ENCODE measurements at places on chromosomes 5 and 9.

DNA sequence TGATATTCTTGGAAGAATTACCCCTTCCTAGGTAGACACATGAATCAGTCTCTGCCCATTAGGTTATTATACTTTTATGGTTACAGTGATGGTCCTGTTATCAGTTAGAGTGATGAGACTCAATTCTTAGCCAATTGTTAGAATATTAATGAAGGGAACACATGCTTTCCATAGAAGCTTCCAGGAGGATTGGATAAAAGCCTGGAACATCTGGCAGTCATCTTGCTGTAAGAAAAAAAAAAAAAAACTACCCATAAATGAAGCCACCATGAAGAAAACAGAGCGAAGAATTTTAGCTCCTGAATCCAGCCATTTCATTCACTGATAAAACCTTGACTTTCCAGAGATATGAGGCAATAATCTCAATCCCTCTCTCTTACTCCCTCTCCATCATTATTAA, 262.5 kb upstream of the GRIN3A start:
- DNase-seq, result no peak

DNA sequence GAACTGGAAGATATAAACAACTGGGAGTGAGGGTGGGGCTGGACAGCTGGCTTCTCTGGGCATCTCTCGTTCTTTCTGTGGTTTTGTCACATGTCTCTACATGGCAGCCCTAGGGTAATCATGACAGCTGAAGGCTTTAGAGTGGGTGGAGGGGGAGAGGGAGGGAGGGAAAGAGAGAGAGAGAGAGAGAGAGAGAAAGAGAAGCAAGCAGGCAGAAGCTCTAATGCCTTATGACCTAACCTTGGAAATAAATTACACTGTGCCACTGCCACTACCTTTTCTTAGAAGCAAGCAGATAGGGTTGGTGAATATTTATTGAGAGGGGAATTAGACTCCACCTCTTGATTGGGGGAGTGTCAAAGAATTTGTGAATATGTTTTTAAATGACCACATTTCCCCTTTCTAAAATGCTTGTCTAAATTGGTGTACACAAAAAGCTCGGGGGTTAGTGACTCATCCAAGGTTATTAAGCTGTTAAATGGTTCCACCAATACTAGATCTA, 2.6 kb upstream of the DAPK1 start:
- no peak for DNase-seq

- no peak for DNase-seq
Observed at GRCh38 chr5:8870349-8870958, 675.4 kb downstream of the SEMA5A start.

DNA sequence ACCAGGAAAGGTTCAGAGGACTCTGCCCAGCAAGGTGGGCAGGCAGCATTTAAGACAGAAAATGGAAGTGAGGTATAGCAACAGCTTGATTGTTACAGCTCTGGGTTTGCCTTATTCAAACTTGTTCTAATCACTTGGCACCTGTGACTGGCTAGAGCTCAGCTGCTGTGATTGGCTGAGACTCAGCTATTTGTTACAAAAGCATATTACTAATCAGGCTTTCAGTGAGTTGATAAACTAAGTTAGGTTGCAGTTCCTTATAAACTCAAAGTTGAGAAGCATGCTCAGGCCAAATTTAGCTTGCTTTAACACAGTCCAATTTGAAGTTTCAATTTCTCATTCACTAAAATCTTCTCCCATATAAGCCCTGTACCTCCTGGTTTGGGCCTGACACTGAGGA, 56.3 kb downstream of the GDA start:
- DNase-seq, result peak; percentile 16

DNA sequence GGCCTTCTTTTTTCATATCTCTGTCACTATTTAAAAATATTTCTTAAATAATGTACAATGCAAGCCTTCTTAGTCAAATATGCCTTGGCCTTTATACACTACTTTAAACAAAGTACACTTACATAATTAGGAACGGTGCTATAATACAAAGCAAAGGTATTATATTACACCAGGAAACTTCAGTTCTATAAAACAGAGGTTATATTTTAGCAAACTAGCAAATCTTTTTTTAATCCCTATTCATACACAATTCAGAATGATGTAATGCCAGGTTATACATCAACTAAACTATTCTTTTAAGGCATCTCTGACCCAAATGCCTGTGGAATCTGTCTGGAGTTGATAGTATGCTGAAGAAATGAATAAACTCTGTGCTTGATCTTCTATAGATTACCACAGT, 10.7 kb upstream of the LURAP1L start:
- no peak for DNase-seq

DNA sequence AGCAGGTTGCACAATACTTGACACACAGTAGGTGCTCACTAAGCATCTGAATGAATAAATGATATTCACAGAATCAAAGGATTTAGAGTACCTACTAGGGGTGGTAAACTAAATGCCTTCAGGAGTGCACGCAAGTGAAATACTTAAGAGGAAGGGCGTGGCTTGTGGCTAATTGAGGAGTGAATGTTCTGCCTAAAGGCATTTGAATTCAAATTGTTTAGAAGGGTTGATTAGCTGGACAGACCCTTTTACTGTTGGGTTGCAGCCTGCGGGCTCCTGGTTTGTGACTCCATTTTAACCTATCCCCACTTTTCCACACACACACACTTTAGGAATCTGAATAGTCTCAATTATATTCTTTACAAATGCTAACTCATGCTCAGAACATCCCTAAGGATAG, 63.1 kb downstream of the PPP2R2B start:
- DNase-seq, result no peak

DNA sequence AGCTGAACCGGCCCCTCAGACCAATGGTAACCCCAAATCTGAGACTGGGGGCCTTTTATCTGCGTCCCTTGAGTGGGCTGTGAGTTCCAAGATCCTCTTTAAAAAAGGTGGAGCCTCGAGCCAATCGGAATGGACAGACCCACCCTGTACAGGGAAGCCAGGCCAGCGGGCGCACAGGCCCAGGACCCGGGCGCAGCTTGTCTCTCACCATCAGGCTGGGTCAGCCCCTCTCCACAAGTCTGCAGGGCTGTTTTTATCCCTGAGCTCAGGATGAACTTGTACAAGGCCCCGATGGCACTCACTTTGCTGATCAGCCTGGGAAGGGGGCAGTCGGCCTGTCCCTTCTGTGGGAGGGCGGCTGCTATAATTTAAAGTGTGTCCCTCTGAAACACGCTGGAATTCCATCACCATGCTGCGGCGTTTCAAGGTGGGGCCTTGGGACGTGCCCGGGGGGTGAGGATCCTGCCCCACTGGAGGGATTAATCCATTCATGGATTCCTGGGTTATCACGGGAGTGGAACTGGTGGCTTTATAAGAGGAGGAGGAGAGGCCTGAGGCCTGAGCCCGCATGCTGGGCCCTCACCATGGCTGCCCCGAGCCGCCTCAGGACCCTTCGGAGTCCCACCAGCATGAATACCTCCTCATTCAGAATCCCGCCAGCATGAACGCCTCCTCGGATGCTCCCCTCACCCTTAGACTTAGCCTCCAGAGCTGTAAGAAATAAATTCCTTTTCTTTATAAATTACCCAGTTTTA, 14.1 kb downstream of the EXD3 start:
- DNase-seq, result no peak

- no peak for DNase-seq
Observed at GRCh38 chr5:154397652-154398406, 48.0 kb upstream of the SAP30L start.

Measured in astrocyte of the hippocampus (primary cell).